ENCODE measurements at places on chromosomes 5 and 9.
A peak's percentile ranks its signal among the peaks of the same experiment; 100 is the strongest.

DNA sequence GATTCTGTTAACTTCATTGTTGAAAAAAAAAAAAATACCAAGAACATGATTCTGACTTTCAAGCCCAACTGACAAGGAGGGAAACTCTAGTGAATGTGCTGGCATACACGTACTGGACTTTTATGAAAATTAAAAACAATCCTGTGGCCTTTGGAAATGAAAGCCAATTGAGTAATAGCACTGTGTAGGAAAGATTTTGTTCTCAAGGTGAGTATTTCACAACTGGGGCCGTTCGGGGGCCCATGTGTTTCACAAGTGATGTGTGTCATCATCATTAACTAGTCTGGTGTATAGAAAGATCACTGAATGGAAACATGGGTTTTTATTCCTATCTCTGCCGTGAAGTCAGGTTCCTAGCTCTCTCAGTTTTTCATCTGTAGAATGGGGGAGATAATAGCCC lies 605.0 kb upstream of the CLINT1 start:
- no peak overlapping the region for H3K27ac ChIP-seq
- no peaks in the 10 kb centered on the region for H3K4me1 ChIP-seq
- no peaks in the 10 kb centered on the region for H3K36me3 ChIP-seq
- no peaks in the 10 kb centered on the region for H3K27me3 ChIP-seq
- no peak for DNase-seq

DNA sequence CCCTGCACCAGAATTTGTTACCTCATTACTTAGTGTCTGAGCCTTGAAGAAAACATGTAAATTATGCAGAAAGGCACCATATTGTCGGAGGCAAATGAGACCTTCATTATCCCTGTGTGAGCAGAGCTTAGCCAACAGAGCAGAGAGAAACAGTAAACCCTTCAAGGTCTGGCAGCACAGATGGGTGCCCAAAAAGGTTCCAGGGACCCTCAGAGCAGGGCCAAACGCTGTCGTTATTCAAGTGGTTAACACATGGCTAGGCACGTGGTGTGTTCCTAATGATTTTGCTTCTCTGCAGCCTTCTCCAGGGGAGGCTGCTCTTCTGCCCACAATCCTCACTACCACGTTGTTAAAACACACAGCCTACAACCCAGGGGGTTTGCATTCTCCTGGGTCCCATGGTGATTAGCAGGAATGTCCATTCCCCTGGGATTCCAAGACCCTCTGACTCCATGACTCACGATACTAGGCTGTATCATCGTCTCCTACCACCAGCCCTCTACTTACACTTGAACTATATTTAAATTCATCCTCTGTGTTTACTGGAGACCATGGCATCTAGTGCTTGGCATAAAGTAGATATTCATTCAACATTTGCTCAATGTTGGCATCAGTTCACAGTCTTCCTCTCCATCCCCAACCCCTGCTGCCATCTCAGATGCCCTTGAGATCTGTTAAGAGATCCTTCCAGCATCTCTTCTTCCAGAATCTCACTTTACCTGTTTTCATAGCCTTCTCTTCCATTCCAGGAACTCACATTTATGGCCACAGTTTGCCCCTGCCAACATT lies 174.5 kb upstream of the RAD23B start:
- H3K27me3 ChIP-seq = no peaks in the 10 kb centered on the region
- H3K4me3 ChIP-seq = no peak overlapping the region
- DNase-seq = no peak
- H3K4me1 ChIP-seq = no peaks in the 10 kb centered on the region
- H3K27ac ChIP-seq = no peak overlapping the region

DNA sequence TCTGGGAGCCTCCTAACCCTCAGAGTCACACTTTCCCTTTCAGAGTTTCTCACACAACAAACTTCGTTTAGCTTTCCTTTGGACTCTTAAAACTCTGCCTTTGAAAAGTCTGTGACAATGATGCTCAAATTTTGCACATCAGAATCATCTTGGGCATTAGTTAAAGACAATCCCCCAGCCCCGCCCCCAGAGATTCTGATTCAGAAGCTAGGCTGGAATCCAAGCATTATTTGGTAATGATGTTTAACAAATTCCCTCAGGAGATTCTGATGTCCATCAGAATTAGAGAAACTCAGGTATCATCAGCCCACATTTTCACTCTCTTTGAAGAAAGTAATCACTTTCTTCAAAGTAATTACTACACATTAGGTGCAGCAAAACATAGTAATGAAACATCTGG lies 9.6 kb upstream of the PLPP1 start:
- H3K4me3 ChIP-seq = no peak overlapping the region
- no peak for DNase-seq
- no peaks in the 10 kb centered on the region for H3K27me3 ChIP-seq
- H3K36me3 ChIP-seq = no peaks in the 10 kb centered on the region

- no peak overlapping the region for H3K4me3 ChIP-seq
- H3K36me3 ChIP-seq = no peaks in the 10 kb centered on the region
- no peak overlapping the region for H3K27ac ChIP-seq
- H3K27me3 ChIP-seq = no peaks in the 10 kb centered on the region
- no peak for DNase-seq
- H3K4me1 ChIP-seq = no peaks in the 10 kb centered on the region
These were observed 354.2 kb upstream of the EFNA5 start for GRCh38 chr5:108024986-108025385.

- no peaks in the 10 kb centered on the region for H3K27me3 ChIP-seq
- DNase-seq = no peak
- H3K36me3 ChIP-seq = no peaks in the 10 kb centered on the region
- H3K4me1 ChIP-seq = no peaks in the 10 kb centered on the region
These were observed 6.9 kb upstream of the RBM27 start for GRCh38 chr5:146196459-146197048.

DNA sequence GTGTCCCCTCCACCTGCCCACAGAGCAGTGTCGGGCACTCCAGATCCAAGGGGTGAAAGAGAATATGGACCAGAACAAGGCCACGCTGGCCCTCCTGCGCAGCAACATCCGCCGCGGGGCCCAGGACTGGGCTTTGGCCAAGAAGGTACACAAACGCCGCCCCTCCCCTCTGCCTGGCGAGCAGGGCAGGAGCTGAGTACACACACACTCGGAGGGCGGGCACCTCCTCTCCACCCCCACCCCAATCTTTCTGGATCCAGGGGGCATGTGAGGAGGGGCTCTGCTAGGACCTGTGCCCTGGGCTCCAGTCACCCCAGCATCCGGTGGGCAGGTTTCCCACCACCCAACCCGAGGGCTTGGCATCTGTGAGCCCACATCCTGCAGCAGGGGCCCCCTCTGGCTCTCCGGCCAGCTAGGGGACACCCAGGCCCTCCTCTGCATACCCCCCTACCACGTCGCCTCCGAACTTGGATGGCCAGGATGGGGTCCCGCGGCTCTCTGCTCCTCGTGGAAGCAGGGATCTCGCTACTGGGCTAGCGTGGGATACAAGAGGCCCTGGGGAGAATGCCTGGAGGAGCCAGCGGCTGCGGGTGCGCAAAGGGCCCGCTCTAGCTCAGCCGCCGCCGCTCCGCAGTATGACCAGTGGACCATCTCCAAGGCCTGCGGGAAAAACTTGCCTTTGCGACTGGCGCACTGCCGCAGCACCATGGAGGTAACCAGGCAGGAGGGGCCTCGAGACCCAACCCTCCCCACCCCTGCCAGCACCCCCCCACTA lies 3.1 kb downstream of the CCDC183 start:
- peak overlapping the region; percentile 41 for H3K4me3 ChIP-seq
- H3K27me3 ChIP-seq = peaks cover 6% of the 10 kb centered on the region
- peaks cover 37% of the 10 kb centered on the region for H3K4me1 ChIP-seq

- H3K36me3 ChIP-seq = no peaks in the 10 kb centered on the region
- H3K4me1 ChIP-seq = peaks cover 13% of the 10 kb centered on the region
- peak overlapping the region; percentile 47 for H3K27ac ChIP-seq
These were observed 984 bp downstream of the STXBP1 start for GRCh38 chr9:127612939-127613582.

GRCh38 chr5:172498431-172499129 lies 44.3 kb upstream of the SH3PXD2B start:
- no peaks in the 10 kb centered on the region for H3K36me3 ChIP-seq
- DNase-seq = no peak
- H3K4me1 ChIP-seq = peaks cover 8% of the 10 kb centered on the region

- H3K4me1 ChIP-seq = peaks cover 10% of the 10 kb centered on the region
- H3K4me3 ChIP-seq = no peak overlapping the region
- H3K36me3 ChIP-seq = no peaks in the 10 kb centered on the region
- H3K27ac ChIP-seq = no peak overlapping the region
- no peak for DNase-seq
These were observed 278.3 kb downstream of the NR2F1-AS1 start for GRCh38 chr5:93302711-93303110.

- H3K4me1 ChIP-seq = no peaks in the 10 kb centered on the region
- no peak overlapping the region for H3K4me3 ChIP-seq
- no peak overlapping the region for H3K27ac ChIP-seq
- no peaks in the 10 kb centered on the region for H3K27me3 ChIP-seq
- no peaks in the 10 kb centered on the region for H3K36me3 ChIP-seq
- DNase-seq = no peak
These were observed 125.4 kb upstream of the ADAMTS16 start for GRCh38 chr5:5014586-5015235.

DNA sequence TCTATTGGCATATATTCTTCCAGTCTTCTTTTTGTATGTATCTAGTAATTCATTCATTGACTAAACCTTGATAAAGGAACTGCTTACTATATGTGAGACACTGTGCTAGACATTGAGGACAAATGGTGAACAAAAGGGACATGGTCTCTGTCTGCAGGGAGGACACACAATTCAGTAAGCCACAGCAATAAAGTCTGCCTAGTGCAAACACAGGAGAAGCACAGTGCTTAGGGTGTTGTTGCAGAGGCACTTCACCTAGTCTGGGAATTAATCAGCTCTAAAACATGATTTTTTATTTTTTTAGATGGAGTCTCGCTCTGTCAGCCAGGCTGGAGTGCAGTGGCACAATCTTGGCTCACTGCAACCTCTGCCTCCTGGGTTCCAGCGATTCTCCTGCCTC lies 6.4 kb upstream of the CCL28 start:
- H3K36me3 ChIP-seq = no peaks in the 10 kb centered on the region
- no peak for DNase-seq
- H3K4me3 ChIP-seq = no peak overlapping the region
- H3K4me1 ChIP-seq = peaks cover 29% of the 10 kb centered on the region
- H3K27me3 ChIP-seq = no peaks in the 10 kb centered on the region

- no peaks in the 10 kb centered on the region for H3K36me3 ChIP-seq
- H3K27ac ChIP-seq = peak overlapping the region; percentile 77
- H3K4me1 ChIP-seq = peaks cover 41% of the 10 kb centered on the region
- H3K27me3 ChIP-seq = no peaks in the 10 kb centered on the region
These were observed 6.6 kb downstream of the TJP2 start for GRCh38 chr9:69180670-69181069.

DNA sequence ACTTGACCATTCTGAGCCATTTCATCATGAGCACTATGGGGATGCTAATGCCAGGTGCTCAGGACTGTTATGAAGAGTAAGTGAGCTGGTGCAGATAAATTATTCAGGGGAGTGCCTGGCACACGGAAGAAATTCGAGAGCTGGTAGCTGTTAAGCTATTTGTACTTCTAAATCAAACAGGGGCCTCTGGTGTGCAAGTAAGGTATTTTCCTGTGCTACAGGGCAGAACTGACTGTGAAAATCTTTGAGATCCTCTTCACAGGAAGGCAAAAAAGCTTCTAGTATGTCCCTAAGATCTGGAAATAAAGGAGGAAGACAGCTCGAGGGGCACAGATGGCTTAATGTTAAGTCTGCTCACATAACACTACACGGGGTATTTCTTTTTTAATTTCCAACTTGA lies 106.3 kb upstream of the SPOCK1 start:
- H3K36me3 ChIP-seq = no peaks in the 10 kb centered on the region
- no peaks in the 10 kb centered on the region for H3K4me1 ChIP-seq
- DNase-seq = no peak
- H3K27me3 ChIP-seq = no peaks in the 10 kb centered on the region
- no peak overlapping the region for H3K4me3 ChIP-seq
- no peak overlapping the region for H3K27ac ChIP-seq

- H3K36me3 ChIP-seq = no peaks in the 10 kb centered on the region
- no peak overlapping the region for H3K27ac ChIP-seq
- H3K27me3 ChIP-seq = no peaks in the 10 kb centered on the region
- no peak overlapping the region for H3K4me3 ChIP-seq
- DNase-seq = no peak
- H3K4me1 ChIP-seq = no peaks in the 10 kb centered on the region
These were observed 64.1 kb upstream of the HSPA9 start for GRCh38 chr5:138639326-138639725.

DNA sequence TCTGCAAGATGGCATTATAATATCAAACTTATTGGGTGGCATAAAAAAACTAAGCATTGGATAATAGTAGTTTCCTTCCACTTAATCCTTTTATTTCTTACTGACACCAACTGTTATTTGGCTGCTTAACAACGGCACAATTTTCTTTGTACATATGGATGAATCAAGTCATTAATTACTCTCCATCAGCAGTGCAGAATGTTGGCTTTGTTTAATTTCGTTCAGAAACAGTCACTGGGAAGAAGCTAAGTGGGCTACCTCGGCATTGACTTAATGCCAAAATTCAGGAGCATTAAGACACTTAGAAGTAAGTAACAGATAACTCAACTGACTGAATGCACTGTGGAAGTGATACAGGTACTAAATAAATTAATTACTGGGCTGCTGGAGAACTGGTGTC lies 460.4 kb downstream of the CTNND2 start:
- no peaks in the 10 kb centered on the region for H3K27me3 ChIP-seq
- no peak overlapping the region for H3K27ac ChIP-seq
- no peaks in the 10 kb centered on the region for H3K36me3 ChIP-seq
- no peaks in the 10 kb centered on the region for H3K4me1 ChIP-seq

DNA sequence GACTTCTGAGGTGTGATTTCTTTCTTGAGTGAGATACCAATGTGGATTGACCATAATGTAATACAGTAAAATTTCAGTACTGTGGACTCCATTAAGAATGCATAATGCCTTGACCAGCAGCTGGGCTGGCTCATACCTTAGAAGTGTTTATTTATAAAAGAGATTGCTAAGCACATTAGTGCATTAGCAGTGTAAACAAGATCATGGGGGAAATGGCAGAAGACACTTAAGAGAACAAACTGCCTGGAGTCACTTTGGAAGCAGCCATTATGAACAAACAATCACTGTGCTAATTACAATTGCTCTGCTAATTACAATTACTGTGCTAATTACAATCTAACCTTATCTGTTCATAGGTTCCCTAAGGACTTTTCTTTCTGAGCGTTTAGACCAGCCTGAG lies 104.2 kb downstream of the TRIM32 start:
- H3K36me3 ChIP-seq = no peaks in the 10 kb centered on the region
- no peak overlapping the region for H3K27ac ChIP-seq
- DNase-seq = no peak

- no peak overlapping the region for H3K27ac ChIP-seq
- H3K27me3 ChIP-seq = no peaks in the 10 kb centered on the region
- H3K4me3 ChIP-seq = no peak overlapping the region
- no peak for DNase-seq
- H3K36me3 ChIP-seq = peaks cover 5% of the 10 kb centered on the region
- H3K4me1 ChIP-seq = no peaks in the 10 kb centered on the region
These were observed 25.1 kb downstream of the POLK start for GRCh38 chr5:75536694-75537360.

All from stomach (tissue), 19 donors.